ENCODE measurements at places on chromosomes 12 and 14. TPM values are rescaled to one million over a fixed set of nuclear protein-coding genes. Genes with fewer than 3 reads are reported as not detected.

Gene CLEC4D
- not detected for total RNA-seq

Gene TEDC1
- 8.9 TPM for total RNA-seq

Gene SPIC
- total RNA-seq: not detected

Gene CPNE6
- total RNA-seq: 8.8 TPM

Gene RNASE7
- not detected for total RNA-seq

Gene TMEM119
- total RNA-seq: 1.7 TPM

Gene OR6J1
- total RNA-seq: not detected

Gene COPS7A
- 92.6 TPM for total RNA-seq

Gene GPR137C
- 0.09 TPM for total RNA-seq

Gene AKAP3
- 1.8 TPM for total RNA-seq

Gene SLC25A47
- not detected for total RNA-seq

Gene SENP1
- 49.6 TPM for total RNA-seq

Gene ACOT4
- 1.9 TPM for total RNA-seq

Gene GZMH
- 0.55 TPM for total RNA-seq

Gene ASB2
- 17.4 TPM for total RNA-seq

Gene OVCH1
- total RNA-seq: not detected

Gene TAS2R19
- total RNA-seq: 1.2 TPM

Gene CLEC4A
- total RNA-seq: 1.1 TPM

Gene MYF6
- total RNA-seq: not detected

Gene MLXIP
- 57.7 TPM for total RNA-seq

Gene IFT81
- total RNA-seq: 16.1 TPM

Gene TAS2R46
- total RNA-seq: 1.9 TPM

Gene ITGA7
- 17.4 TPM for total RNA-seq

Gene CACNA1C
- 8.1 TPM for total RNA-seq

Gene ZFHX2
- total RNA-seq: 3.1 TPM

Gene ADCY4
- 28.7 TPM for total RNA-seq

Gene KRT8
- total RNA-seq: 536 TPM

Gene SYNE3
- 29.5 TPM for total RNA-seq

Gene C12orf54
- total RNA-seq: not detected

Gene E2F7
- 3.5 TPM for total RNA-seq

Gene B4GALNT1
- 6.7 TPM for total RNA-seq

Gene TAS2R8
- total RNA-seq: not detected

Gene TEX52
- total RNA-seq: 0.85 TPM

Gene CDKL1
- 18.5 TPM for total RNA-seq

Gene PTGER2
- 8.9 TPM for total RNA-seq

Gene ADCK1
- 9.6 TPM for total RNA-seq

Gene GYS2
- total RNA-seq: not detected

Gene INF2
- total RNA-seq: 210 TPM

Gene TMEM229B
- total RNA-seq: 85.4 TPM

Gene KCNK10
- total RNA-seq: not detected

Gene KLRB1
- total RNA-seq: not detected

Gene GPX2
- total RNA-seq: 55.0 TPM

Gene NPAS3
- 1.1 TPM for total RNA-seq

Gene ANKS1B
- total RNA-seq: 17.4 TPM

Gene AKAP5
- 0.82 TPM for total RNA-seq

Gene ERG28
- 16.7 TPM for total RNA-seq

Gene HIGD1C
- not detected for total RNA-seq

Measured in prostate gland (tissue), 2 donors.